ENCODE measurements at places on chromosomes 3 and 15.

DNA sequence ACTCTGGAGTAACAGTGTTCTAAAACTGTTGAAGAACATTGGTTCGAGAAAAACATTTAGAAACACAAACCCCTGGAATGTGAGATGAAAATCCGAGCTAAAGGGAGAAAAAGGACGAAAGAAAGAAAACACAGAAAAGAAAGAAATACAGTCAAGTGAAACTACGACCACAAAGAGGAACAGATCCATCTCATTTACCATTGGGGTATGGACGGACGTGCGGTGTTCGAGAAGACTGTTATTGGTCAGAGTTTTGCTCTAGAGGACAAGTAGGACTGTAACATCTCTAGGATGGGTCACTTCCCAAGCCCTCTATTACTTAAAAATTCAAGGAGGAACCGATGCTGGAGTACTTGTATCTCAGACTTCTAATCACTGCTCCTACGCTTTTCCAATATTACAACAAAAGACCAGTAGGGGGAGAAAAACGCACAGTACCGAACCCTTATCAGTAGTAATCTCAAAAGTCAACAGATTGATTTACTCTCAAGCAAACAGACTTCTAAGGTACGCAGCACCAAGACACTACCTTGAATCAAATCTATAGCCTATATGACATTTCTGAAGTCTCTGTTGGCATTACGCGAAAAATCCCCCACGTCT, 1.1 kb upstream of the PIK3CA start:
- DNase-seq: no peak

DNA sequence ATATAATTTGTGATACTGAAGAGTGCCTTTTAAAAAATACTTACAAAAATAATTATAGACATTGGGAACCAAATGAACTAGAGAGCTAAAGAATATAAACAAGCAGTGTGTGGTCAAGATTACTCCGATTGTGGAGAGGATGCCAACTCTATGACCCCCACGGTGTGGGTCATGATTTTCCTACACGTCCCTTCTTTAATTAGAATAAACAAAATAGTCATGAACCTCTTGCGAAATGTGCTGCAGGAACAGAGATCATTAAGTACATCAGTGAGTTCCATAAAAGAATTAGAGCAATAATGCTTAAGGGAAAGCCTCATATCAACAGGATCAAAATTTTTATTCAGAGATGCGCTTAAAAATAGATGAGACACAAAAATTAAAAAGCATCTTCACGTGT, 476.6 kb upstream of the ROBO1 start:
- no peak for DNase-seq

DNA sequence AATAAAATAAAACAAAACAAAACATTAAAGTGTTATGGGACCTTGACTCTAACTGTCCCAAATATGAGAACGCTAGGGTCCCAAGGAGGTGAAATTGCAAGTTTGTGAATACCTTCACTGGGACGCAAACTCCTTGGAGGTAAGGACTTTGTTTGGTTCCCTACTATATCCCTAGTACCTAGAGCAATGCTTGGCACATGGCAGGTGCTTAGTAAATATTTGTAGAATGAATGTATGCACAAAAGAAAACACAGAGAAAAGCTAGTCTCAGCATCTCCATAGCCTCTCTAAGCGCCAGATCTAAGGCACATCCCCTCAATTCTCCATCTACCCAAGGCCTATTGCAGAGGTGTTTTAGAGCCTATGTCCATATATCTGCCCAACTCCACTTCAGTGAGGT, 30.5 kb downstream of the GPR176 start:
- DNase-seq: no peak

DNA sequence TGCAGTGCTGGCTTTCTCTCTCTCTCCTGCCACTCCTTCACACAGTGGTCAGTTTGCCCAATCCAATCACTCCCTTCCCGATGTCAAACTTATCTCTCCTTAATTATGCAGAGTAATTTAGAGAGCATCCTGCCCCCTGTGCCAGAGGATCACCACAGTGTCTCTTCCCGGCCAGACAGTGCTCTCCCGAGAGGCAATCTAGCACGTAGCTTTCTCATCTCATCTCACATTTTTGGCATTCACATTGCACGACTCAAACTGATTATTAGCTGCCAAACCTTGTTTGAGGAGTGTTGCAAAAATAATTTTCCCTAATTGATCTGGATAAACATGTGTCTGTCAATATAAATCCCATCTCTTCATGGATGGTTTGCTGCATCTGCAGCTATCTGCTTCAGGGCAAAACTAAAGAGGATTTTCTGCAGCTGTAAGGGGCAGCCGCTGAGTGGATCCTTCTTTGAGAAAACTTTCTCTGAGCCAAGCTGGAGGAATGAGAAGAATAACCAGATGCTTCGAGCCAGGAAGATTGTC, 37.8 kb downstream of the SSUH2 start:
- no peak for DNase-seq
